Peyer's patch (tissue), 4 donors: ENCODE measurements at places on chromosomes 7 and 10. TPM values are rescaled to one million over a fixed set of nuclear protein-coding genes. Genes with fewer than 3 reads are reported as not detected.

DNA sequence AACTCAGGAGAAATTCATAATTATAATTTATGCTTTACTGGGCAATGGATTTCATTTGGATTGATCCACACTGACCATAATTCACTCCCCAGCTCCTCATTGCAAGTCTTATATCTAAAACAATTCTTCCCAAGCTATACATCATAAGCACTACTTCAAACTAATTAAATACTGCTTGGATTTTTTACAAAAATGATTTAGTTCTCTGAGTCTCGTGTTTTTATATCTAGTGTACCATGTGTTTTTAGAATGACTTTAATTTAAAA is 443.8 kb downstream of the GPAM start:
- H3K36me3 ChIP-seq, result no peaks in the 10 kb centered on the region
- no peaks in the 10 kb centered on the region for H3K4me1 ChIP-seq
- no peak overlapping the region for H3K4me3 ChIP-seq

Gene HOXA7
- 3.3 TPM for total RNA-seq

Gene NUTM2D
- total RNA-seq, result 1.6 TPM

DNA sequence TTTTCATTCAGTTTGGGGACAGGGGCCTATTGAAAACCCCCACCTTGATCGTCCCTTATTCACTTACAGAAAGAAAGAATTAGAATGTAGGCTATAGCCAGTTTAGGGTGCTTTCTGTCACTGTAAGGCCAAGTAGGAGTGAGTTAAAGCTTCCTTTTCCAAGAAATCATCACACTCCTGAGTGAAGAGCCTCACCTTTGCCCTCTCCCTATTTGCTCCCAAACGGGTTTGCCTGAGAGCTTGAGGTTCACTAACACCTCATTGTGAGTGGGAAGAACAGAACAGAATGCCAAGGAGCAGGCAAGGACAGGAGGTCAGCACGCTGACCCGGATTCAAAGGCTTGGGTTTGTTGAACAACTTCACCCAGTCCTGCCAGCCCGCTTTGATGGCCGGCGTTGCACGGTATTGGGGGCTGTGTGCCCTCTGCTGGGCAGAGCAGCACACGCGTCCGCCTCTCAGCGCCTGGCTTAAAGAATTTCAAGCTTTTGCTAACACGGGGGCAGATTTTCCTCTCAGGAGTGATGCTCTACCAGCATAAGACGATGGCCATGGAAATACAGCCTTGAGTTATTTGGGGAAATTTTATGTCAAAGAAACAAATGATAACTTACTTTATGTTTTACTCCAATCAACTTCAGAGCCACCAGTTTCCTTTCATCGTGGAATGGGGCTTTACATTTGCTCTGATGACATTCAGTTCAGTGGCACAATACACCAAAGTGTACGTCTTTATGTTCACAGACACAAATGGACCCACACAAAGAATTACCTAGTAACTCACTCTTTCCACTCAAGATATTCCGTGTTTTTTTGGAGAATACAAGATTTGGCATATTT is 470.0 kb downstream of the SUGCT start:
- no peaks in the 10 kb centered on the region for H3K4me1 ChIP-seq
- no peaks in the 10 kb centered on the region for H3K27me3 ChIP-seq
- no peak overlapping the region for H3K27ac ChIP-seq
- no peaks in the 10 kb centered on the region for H3K36me3 ChIP-seq
- DNase-seq, result peak; percentile 53

DNA sequence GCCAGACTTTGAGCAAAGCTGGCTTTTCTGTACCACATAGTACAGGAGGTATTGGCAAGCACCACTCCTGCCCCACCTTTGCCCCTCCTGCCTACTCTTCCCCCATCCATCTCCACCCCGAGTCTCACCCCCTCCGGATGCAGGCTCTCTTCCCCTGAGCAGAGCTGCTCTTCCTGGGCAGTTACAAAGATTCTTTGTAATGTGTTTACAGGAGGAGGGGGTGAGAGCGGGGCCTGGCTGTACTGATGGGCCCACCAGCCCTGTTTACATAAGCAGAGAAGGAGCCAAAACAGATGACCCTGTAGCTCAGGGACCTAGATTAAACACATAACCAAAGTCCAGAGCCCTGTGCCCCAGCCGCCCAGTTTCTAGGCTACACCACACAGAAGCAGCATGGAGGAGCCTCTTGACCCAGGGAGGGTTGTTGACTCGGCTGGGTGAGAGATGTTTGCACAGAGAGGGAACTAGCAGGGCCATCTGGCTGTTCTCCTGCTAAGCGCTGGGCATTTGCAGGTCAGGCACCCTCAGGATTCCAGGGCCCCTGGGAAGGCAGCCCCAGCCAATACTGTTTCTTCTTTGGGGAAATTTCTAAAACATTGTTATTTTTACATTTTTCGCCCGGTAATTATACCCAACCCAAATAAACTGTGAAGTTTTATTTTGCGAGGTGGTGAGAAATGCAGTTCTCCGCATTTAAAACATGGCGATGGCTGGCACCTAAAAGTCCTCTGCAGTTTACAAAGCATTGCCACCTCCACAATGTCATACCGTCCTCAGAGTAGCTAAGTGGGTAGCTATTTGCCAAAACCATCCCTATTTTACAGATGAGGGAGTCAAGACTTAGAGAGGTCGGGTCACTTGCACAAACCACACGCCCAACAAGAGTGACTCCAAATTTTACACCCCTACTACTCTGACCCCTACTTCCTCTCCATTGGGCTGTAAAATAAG is 11.4 kb upstream of the ZKSCAN1 start:
- no peaks in the 10 kb centered on the region for H3K27me3 ChIP-seq
- H3K4me3 ChIP-seq, result no peak overlapping the region
- no peaks in the 10 kb centered on the region for H3K36me3 ChIP-seq
- no peak for DNase-seq
- no peaks in the 10 kb centered on the region for H3K4me1 ChIP-seq
- no peak overlapping the region for H3K27ac ChIP-seq

- DNase-seq, result no peak
- no peaks in the 10 kb centered on the region for H3K27me3 ChIP-seq
- no peaks in the 10 kb centered on the region for H3K4me1 ChIP-seq
- no peak overlapping the region for H3K27ac ChIP-seq
Measured at GRCh38 chr10:31000867-31001266, 30.8 kb downstream of the ZNF438 start.

Gene TMEM139
- 54.5 TPM for total RNA-seq

- H3K27me3 ChIP-seq, result no peaks in the 10 kb centered on the region
- H3K27ac ChIP-seq, result no peak overlapping the region
- H3K4me3 ChIP-seq, result no peak overlapping the region
- DNase-seq, result no peak
Measured at GRCh38 chr10:75449382-75450074, 18.1 kb downstream of the LRMDA start.

- H3K27ac ChIP-seq, result no peak overlapping the region
- no peaks in the 10 kb centered on the region for H3K27me3 ChIP-seq
- no peak for DNase-seq
Measured at GRCh38 chr10:60870416-60870728, 73.6 kb downstream of the RHOBTB1 start.

GRCh38 chr10:27816320-27816719 is 70.7 kb upstream of the MKX start:
- H3K27me3 ChIP-seq, result no peaks in the 10 kb centered on the region
- no peak overlapping the region for H3K27ac ChIP-seq
- DNase-seq, result no peak
- H3K4me3 ChIP-seq, result no peak overlapping the region

DNA sequence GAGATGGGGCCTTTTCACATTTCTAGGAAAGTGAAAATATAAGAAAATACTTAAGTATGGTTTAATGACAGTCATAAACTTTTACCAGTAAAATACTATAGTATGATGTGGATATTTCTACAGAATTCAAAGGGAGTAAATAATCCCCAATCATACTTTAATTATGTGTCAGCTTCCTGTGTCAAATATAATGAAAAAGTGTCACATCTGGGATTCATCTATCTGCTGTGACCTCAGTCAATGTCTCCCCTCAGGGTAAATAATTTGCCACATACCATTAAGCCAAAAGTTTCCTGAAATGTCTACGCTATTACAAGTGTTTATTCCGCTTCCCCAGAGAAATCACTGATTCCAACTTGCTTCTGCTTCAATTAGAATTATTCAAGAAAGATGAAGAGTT is 110.5 kb downstream of the ITGA8 start:
- H3K4me3 ChIP-seq, result no peak overlapping the region
- H3K36me3 ChIP-seq, result no peaks in the 10 kb centered on the region
- no peak for DNase-seq
- no peaks in the 10 kb centered on the region for H3K27me3 ChIP-seq
- no peak overlapping the region for H3K27ac ChIP-seq

- H3K36me3 ChIP-seq, result no peaks in the 10 kb centered on the region
- no peaks in the 10 kb centered on the region for H3K4me1 ChIP-seq
- no peaks in the 10 kb centered on the region for H3K27me3 ChIP-seq
- no peak for DNase-seq
- no peak overlapping the region for H3K27ac ChIP-seq
Measured at GRCh38 chr7:133778472-133778871, 348.7 kb upstream of the LRGUK start.

GRCh38 chr7:54933643-54934042 is 85.2 kb upstream of the EGFR start:
- H3K4me3 ChIP-seq, result peak overlapping the region; percentile 19
- H3K27ac ChIP-seq, result peak overlapping the region; percentile 72
- no peak for DNase-seq
- H3K36me3 ChIP-seq, result no peaks in the 10 kb centered on the region
- no peaks in the 10 kb centered on the region for H3K27me3 ChIP-seq

GRCh38 chr10:81403451-81403850 is 471.5 kb upstream of the NRG3 start:
- no peak overlapping the region for H3K27ac ChIP-seq
- H3K36me3 ChIP-seq, result no peaks in the 10 kb centered on the region
- no peaks in the 10 kb centered on the region for H3K27me3 ChIP-seq

Gene SBDS
- 70.1 TPM for total RNA-seq

DNA sequence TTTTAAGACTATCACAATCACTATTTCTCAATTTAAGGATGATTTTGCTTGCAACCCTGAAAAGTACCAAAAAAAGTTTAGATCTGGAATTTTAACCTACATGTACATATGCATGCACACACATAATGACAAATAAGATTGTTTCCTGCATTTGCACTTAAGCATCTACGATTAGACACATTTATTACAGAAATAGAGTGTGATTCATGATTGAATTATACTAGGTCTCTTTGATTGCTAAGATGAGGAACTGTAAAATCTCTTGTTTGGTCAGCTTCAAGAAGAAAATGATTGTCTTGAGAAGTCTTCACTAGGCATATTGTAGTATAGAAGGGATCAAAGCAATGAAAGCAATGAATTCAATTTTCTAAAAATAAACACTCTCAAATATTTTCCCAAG is 185.9 kb upstream of the AGR3 start:
- no peak for DNase-seq
- no peaks in the 10 kb centered on the region for H3K27me3 ChIP-seq
- H3K36me3 ChIP-seq, result no peaks in the 10 kb centered on the region
- no peak overlapping the region for H3K27ac ChIP-seq

GRCh38 chr10:88545359-88545758 is 37.8 kb downstream of the RNLS start:
- no peaks in the 10 kb centered on the region for H3K36me3 ChIP-seq
- DNase-seq, result no peak
- H3K4me1 ChIP-seq, result no peaks in the 10 kb centered on the region
- H3K4me3 ChIP-seq, result no peak overlapping the region

Gene HKDC1
- total RNA-seq, result 53.6 TPM

Gene NXPH1
- total RNA-seq, result not detected

Gene TFAM
- total RNA-seq, result 17.0 TPM

Gene ANKRD22
- 0.70 TPM for total RNA-seq

Gene VWA2
- 16.1 TPM for total RNA-seq

GRCh38 chr10:33112831-33113455 is 154.9 kb upstream of the ITGB1 start:
- no peak for DNase-seq
- no peaks in the 10 kb centered on the region for H3K27me3 ChIP-seq
- no peaks in the 10 kb centered on the region for H3K4me1 ChIP-seq
- no peak overlapping the region for H3K4me3 ChIP-seq
- H3K36me3 ChIP-seq, result no peaks in the 10 kb centered on the region

Gene NPSR1
- not detected for total RNA-seq

Gene DGKB
- total RNA-seq, result 0.27 TPM

- no peak for DNase-seq
- H3K36me3 ChIP-seq, result no peaks in the 10 kb centered on the region
- H3K4me3 ChIP-seq, result no peak overlapping the region
- H3K27ac ChIP-seq, result no peak overlapping the region
- no peaks in the 10 kb centered on the region for H3K27me3 ChIP-seq
- no peaks in the 10 kb centered on the region for H3K4me1 ChIP-seq
Measured at GRCh38 chr7:79868010-79868409, 266.6 kb upstream of the GNAI1 start.

DNA sequence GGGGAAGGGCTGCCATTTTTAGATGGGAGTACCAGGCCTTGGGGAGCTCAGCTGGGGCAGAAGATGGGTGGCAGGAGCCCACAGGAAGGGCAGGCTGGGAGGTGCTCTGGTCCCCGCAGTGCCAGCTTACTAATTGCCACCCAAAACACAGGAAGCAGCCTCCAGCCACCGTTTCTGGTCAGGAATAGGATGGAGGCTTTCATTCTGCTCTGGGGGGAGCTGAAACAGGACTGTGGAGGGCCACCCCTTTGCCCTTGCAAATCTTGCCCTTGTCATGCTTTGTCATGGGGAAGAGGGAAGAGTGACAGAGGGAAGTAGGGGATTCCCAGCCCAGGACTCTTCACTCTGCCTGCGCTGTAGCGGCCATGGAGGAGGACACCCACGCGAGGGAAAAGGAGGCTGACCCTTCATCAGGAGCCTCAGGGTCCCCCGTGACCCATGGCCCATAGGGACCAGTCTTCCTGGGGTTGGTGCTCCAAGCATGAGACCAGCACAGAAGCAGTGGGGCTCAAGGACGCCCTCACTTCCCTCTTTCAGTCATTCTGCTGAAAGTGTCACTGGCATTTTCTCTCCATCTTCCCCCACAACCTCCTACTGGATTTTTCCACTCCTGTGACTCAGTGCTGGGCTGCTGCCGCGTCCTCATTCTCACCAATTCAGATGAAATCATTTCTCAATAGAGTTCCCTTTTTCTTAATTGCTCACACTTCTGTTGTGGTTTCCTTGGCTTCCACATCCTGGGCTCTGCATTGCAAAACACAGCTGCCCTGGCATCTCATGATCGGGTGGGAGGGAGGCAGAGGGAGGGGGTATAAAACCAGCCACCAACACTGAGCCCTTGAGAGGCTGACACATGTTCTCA is 61.9 kb downstream of the MKI67 start:
- peak; percentile 88 for DNase-seq
- no peaks in the 10 kb centered on the region for H3K27me3 ChIP-seq
- no peaks in the 10 kb centered on the region for H3K36me3 ChIP-seq
- no peak overlapping the region for H3K4me3 ChIP-seq
- peak overlapping the region; percentile 77 for H3K27ac ChIP-seq
- peaks cover 27% of the 10 kb centered on the region for H3K4me1 ChIP-seq

Gene UTF1
- total RNA-seq, result not detected

- no peaks in the 10 kb centered on the region for H3K27me3 ChIP-seq
- no peaks in the 10 kb centered on the region for H3K4me1 ChIP-seq
- H3K36me3 ChIP-seq, result no peaks in the 10 kb centered on the region
- H3K4me3 ChIP-seq, result no peak overlapping the region
- H3K27ac ChIP-seq, result no peak overlapping the region
Measured at GRCh38 chr7:33243319-33243881, 114.0 kb downstream of the BBS9 start.
